ENCODE measurements at places on chromosomes 2 and 18.

- no peak for DNase-seq
These were observed 45.6 kb downstream of the TWIST2 start for GRCh38 chr2:238893349-238894000.

DNA sequence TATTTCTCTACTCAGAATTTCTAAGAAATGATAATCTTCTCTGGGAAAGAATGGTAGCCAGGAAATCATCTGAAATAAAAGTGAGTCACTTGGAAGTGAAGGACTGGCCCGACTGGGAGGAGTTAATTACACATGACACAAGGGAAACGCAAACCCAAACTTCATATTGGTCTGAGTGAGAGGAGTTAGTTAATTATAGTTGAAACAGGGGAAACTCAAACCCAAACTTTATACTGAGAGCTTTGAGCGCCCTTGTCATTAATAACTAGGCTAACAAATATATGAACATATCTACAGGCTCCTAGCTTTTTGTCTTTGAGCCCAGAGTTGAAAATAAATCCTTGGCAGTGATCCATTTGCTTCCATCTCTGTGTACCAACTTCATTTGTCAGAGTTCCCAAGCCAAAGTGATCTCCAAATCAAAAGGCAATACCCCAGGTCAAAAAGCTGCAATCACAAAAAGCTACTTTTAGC is 187.8 kb upstream of the COL3A1 start:
- no peak for DNase-seq

DNA sequence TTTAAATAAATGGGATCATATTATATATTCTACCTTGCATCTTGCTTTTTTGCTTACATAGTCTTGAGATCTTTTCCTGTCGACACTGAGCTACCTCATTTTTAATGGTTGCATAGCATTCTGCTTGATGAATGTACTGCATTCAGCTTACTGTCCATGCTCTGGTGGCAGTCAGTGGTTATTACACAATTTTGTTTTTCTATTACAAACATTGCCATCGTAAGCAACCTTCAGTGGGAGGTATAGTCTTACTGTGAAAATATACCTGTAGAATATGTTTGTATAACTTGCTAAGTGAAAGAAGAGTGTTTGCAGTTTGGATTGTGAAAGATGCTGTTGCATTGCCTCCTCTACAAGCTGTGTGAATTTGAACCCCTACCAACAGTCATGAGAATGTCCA is 43.4 kb downstream of the UBXN4 start:
- DNase-seq = no peak

GRCh38 chr18:47115205-47115604 is 35.1 kb downstream of the HDHD2 start:
- no peak for DNase-seq

- no peak for DNase-seq
These were observed at the start of gene LBX2 for GRCh38 chr2:74499267-74499939. Gene LBX2, minus strand, starts transcription at chr2:74499603. Its CDS starts 66 bp downstream, at chr2:74499537.

GRCh38 chr18:27582760-27583412 is 397.8 kb upstream of the CHST9 start:
- DNase-seq = no peak

- no peak for DNase-seq
These were observed 417 bp downstream of the IL1B start for GRCh38 chr2:112836163-112836560.

DNA sequence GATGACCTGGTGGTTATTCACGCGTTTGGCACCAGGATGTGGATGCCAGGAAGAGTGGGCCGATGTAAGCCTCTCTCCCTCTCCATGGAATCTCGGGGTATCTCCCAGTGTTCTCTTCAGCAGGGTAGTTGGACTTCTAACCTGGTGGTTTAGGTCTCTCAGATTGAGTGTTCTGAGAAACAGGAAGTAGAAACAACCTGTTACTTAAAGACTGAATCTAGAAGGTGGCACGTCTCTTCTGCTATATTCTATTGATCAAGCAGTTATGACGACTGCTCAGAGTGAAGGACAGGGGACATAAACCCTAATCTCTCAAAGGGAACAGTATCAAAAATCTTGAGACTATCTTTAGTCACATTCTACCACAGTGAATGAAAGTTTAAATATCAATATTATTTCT is 918.7 kb upstream of the PIK3C3 start:
- no peak for DNase-seq

DNA sequence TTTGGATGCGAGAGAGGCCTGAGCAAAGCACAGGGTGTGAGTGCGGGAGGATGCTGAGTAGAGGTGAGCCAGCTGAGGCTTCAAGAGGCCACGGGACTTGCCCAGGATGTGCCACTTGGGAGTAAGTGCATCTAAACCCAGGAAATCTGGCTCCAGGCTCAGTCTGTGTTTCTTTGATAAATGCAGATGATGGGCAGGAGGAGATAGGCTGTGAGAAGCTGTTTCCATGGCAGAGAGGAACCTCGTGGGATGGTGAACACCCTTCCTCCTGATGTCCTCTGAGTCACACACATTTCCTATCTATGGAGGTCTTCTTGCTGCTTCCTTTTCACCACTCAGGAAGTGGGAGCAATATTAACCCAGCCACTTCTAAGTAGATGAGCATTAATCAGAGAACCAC is 38.4 kb upstream of the CELF4 start:
- DNase-seq = no peak

DNA sequence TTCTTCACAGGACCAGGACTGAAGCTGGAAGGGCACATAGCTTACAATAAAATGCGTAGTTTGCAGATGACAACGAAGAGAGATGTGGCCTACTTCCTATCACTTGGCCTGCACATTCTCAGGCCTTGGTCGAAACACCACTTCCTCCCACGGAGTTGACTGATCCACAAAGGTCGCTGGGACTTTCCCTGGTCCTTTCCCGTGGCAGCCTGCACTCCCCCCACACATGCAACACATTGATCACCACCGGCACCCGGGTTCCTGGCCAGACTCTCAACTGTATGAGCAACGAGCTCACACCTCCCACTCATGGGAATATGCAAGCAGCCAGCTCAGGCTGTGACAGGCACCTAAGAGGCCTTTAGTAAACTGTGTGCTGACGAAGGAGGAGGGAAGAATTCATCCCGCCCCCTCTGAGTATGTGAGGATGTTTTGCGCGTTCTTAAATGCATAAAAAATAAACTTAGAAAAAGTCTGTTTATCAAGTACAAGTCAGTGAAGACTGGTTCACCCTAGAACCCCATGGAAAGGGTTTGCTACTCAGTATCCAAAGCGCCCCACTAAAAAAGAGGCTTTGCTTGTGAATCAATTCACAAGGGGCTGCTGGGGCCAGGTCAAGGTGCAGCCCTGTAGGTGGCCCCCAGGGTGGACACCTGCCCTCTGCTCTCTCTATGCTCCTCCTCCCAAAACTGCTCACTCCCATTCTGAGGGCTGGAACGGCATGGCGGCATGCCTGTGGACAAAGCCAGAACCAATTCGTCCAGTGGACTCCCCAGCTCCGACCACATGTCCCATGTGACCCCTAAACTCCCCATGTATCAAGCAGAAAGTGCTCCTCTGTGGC is 154.3 kb downstream of the EIPR1 start:
- DNase-seq = no peak

DNA sequence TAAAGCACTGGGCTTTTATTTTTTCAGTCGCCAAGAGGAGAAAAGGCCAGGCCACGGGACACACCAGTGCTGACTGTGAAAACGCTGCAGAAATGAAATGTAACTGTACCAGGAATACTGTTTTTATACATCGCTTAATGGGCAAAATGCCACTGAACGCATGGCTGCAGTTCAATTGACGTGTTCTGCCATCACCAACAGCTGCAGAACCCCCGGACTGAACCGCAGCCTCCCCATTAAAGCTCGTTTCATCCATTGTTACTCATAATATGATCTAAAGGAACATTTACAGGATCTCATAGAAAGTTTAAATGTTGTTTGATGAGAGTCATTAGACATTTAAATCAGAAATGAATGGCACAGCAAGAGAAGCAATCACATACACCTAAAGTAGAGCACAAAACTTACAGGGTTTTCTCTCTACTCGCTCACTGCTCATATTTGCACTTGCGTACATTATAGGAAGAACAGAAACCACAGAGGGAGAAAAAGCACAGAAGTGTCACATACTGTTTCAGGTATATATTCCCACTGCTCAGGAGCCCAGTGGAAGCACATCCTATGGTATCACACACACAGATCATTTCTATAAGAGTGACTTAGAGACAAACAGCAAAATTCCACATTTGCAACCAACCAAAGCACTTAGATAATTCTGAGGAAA is 35.3 kb downstream of the TCF4 start:
- peak; percentile 80 for DNase-seq

All from NCI-H2107 (cell line).